Activated T-helper 1 cell treated with anti-CD3 and anti-CD28 coated beads, Interleukin-2, amount 50 U/mL, for 16 hours (primary cell): ENCODE measurements at places on chromosomes 12 and 14.

GRCh38 chr12:92495108-92495507 is 207.7 kb upstream of the PLEKHG7 start:
- no peak for DNase-seq

DNA sequence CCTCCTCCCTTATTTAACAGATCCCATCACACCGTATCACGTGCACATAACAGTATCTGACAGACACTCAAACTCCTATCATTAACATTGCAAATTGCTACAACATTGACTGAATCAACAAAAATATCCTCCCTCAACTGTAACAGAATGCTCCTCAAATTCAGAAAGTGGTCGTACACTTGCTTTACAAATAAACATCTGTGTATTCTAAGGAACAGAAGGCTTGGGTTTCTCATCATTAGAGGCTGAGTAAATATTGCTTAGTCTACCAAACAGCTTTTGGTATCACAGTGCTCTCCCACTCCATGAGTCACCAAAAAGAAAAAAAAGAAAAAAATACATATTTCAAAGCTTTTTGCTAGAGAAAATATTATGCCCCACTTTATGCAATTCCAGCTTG is 23.9 kb downstream of the FERMT2 start:
- DNase-seq = no peak

DNA sequence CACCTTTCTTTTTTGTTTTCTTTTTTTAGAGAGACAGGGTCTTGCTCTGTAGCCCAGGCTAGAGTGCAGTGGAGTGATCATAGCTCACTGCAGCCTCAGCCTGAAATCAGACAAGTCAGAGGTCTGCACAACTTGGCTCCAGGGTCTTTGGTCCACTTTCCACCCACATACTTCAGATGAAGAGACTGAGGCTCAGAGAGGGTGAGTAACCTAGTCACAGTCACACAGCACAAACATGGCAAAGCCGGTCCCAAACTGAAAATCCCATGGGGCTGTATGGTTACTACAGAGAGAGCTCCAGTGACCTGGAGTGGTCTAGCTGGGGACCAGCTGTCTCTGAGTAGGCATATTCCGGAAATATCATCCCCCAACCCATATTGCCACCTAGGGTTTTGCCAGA is 19.2 kb downstream of the LHX5 start:
- no peak for DNase-seq

GRCh38 chr12:68222326-68222725 is 3.3 kb downstream of the IL26 start:
- DNase-seq = no peak

- DNase-seq = no peak
Observed at GRCh38 chr14:61335049-61335448, 13.7 kb downstream of the PRKCH start.

GRCh38 chr12:1691123-1692007 is 495 bp downstream of the ADIPOR2 start:
- DNase-seq = no peak

DNA sequence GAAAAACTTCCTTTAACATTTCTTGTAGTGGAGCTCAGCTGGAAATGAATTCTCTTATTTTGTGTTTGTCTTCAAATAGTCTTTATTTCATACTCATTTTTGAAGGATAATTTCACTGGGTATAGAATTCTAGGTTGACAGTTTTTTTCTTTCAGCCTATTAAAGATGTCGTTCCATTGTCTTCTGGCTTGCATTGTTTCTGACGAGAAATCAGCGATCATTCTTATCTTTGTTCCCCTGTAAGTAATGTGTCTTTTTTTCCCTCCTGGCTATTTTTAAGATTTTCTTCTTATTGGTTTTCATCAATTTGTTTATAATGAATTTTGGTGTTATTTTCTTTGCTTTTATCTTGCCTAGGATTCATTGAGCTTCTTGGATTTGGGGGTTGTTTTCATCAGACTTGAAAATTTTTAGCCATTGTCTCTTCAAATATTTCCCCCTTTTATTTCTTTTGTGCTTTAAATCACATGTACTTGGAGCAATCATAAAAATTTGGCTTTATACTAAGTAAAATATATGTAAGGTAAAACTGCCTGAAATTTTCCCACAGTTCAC is 89.4 kb downstream of the UNC79 start:
- no peak for DNase-seq

- no peak for DNase-seq
Observed at GRCh38 chr14:95500772-95501401, 15.6 kb downstream of the SYNE3 start.

DNA sequence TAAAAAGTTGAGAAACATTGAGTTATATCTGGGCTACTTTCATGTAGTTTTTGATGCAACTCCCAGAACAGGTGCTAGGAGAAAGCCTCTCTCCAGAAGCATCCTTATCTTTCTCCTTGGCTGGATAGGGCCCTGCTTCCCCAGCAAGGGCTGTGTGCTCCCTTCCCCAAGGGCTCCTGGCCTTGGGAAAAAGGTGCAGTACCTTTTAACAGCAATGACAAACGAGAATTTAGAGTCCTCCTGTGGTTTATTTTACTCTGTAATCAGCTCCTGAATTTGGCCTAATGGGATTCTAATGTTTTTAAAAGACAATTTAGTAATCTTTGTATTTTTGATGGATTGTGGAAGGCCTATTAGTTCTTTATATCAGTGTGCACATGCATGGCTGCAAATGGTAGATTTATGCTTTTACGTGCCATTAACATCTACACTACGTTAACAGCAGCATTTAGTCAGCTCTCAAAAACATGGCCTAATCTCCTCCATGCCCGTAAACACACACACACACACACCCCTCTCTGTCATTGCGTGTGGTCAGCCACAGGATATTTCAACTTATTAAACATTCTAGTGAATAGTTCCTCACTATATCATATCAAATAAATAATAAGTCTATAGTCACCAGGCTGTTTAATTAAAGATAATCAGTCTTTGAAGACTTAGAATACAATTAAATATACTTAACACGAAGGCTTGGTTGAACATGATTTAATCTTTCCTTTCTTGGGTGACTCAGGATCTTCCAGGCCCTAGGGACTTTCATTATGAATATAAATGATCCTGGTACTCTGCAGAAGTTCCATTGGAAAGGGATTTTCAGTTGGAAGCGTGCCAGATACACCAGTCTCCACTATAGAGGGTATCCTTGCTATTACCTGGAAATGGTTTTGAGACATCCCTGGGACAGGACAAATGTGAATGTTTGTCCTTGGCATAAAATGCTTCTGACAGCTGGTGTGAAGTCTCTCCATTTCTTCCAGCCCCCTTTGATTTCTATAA is 181.4 kb upstream of the PWP1 start:
- DNase-seq = no peak

GRCh38 chr12:103540319-103540718 is 44.6 kb upstream of the C12orf42 start:
- DNase-seq = no peak

- no peak for DNase-seq
Observed at GRCh38 chr12:75705749-75706711, 194.6 kb upstream of the KRR1 start.

- no peak for DNase-seq
Observed at GRCh38 chr14:99809859-99810558, 16.8 kb downstream of the EML1 start.

GRCh38 chr14:38207736-38208617 is at the start of gene SSTR1:
Gene SSTR1, plus strand, starts transcription at chr14:38207904. Its CDS starts 1,486 bp downstream, at chr14:38209390.
- no peak for DNase-seq

GRCh38 chr14:64821651-64822050 is 58.1 kb downstream of the SPTB start:
- no peak for DNase-seq

DNA sequence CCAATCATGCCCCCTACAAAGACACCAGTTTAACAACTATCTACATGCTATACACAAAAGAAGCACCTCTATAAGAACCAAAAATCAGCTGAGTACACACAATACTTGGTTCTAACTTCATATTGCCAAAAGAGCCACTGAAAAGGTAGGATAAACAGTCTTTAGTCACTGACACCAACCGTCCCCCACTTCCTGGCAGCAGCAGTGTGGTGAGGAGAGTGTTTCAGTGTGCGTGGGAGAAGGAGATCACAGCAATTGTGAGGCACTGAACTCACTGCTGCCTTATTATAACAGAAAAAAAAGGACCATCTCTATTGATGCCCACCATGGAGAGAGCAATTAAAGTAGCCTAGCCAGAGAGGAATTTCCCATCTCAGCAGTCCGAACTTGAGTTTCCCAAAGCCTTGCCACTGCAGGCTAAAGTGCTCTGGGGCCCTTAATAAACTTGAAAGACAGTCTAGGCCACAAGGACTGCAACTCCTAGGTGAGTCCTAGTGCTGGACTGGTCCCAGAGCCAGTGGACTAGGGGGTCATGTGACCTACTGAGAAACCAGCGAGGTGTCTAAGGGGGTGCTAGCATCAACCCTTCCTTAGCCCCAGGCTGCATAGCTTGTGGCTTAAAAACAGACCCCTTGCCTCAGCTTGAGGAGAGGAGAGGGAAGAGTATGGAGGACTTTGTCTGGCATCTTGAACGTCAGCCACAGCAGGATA is 37.1 kb upstream of the LMNTD1 start:
- DNase-seq = no peak

GRCh38 chr12:97300891-97301290 is 161.7 kb upstream of the RMST start:
- DNase-seq = no peak

DNA sequence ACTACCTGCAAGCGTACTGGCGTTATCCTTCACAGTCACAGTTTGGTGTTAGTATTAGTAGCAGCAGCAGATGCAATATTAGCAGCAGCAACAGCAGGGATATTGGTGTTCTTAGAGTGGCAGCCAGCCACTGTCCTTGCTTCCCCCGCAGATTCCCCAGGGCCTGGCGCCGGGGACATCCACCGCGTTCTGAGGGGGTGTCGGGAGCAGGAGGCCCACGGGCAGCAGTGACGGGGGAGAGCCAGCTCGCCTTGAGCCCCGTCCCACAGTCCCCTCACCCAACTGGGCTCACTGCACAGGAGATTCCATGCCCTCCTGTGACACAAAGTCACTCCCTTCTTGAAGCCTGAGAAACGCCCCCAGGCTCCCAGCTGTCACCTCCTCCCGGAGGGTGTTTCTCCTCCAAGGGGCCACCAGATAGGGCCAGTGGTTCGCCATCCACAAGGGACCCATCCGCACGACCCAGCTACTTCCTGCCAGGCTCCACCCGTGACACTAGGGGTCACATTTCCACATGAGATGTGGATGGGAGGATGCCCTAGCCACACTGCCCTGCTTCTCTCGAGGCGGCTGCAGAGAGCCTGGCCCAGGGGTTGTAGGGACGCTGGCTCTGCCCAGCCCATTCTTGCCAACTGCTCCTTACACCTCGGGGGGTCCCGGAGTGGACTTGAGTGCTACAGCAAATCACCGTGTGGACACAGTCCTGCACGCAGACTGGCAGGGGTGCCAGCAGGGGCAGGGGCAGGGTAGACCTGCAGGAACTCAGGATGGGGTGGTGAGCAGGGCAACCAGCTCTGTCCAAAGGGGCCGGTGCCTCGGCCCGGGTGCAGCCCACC is 123.1 kb downstream of the PIWIL1 start:
- no peak for DNase-seq

- no peak for DNase-seq
Observed at GRCh38 chr12:76690921-76691700, 72.8 kb upstream of the ZDHHC17 start.

GRCh38 chr12:1277905-1278304 is 286.9 kb downstream of the ERC1 start:
- DNase-seq = no peak

DNA sequence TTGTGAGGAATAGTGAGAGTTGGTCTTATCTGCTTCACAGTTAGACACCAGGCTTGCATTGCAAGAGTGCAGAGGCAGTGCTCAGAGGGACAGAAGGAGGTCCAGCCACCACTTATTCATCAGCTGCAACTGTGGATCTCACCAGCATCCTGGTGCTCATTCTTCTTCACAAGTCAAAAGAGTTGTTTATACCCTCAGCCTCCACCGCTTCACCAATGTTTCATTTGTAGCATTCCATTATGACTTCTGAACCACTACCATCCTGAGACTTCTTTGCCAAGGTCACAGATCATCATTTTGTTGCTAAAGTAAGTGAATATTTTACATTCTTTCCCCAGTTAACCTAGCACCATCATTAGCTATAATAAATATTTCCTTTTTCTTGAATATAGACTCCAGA is 230.5 kb upstream of the KITLG start:
- no peak for DNase-seq

GRCh38 chr12:6334940-6335450 is 6.9 kb downstream of the TNFRSF1A start:
- DNase-seq = no peak

DNA sequence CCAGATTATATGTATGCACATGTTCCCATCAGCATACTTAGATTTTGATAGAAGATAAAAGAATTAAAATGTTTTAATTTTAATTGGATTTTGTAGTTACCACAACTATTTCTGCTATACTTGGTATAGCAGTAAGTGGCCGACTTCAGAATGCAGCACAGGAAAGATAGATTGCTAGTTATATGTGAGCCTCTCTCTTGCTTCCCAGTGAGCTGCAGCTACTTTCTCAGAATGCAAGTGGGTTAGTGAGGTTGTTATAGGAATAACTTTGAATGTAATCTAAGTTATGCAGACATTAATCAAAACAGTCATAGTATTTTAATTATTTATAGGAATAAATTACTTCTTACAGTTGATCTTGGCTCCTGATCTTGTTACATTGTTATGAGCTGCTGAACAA is 240.6 kb downstream of the RAD51B start:
- DNase-seq = no peak

DNA sequence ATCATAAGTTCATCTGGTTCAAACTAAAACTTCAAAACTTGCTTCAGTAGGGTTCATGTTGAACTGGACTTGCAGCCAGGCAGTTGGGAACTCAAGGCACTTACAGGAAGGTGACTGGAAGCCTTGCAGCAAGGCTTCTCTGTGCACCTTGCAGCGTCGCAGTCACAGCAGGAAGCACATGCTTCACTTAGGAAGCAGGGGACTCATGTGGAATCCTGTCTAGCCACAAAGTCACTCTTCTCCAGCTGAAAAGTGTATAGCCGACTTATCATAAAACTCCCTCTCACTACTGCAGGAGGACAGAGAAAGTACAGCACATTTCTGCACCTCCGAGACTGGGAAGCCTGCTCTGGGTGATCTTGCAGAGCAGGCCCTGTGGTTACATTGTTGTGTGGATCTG is 114.0 kb upstream of the PRB2 start:
- no peak for DNase-seq

DNA sequence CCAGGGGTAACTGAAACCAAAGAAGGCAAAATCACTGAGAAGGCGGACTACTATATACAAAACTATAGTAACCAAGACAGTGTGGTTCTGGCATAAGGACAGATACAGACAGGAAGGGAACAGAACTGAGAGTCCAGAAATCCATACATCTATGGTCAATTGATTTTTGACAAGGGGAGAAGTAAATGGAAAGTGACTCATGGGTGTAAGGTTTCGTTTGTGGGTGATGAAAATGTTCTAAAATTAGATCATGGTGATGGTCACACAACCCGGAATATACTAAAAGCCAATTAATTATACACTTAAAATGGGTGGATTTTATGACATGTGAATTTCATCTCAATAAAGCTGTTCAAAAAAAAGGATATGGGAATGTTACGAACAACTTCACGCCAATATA is 18.7 kb downstream of the ANGEL1 start:
- no peak for DNase-seq
